ENCODE measurements at places on chromosomes 6 and 20. TPM values are rescaled to one million over a fixed set of nuclear protein-coding genes. Genes with fewer than 3 reads are reported as not detected.
A peak's percentile ranks its signal among the peaks of the same experiment; 100 is the strongest.

The OR2J3 gene
- not detected for total RNA-seq

DNA sequence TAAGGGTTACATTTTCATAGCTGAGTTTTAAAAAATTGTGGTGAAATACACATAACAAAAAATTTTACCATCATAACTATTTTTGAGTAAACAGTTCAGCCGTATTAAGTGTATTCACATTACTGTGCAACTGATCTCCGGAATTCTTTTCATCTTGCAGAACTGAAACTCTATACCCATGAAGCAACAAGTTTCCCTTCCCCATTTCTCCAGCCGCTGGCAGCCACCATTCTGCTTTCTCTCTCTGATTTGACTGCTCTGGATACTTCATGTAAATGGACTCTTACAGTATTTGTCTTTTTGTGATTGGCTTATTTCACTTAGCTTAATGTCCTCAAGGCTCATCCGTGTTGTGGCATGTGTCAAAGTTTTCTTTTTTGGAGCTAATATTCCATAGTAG lies 341.6 kb downstream of the QKI start:
- no peak for DNase-seq
- no peaks in the 10 kb centered on the region for H3K27me3 ChIP-seq
- peaks cover 20% of the 10 kb centered on the region for H3K4me1 ChIP-seq
- H3K36me3 ChIP-seq, result no peaks in the 10 kb centered on the region
- no peak overlapping the region for H3K4me3 ChIP-seq

The ZC2HC1B gene
- total RNA-seq, result not detected

GRCh38 chr6:139152892-139153271 lies 18.0 kb downstream of the HECA start:
- no peaks in the 10 kb centered on the region for H3K27me3 ChIP-seq
- H3K4me3 ChIP-seq, result no peak overlapping the region
- 0 out of 2 replicates have a peak, but pooled peaks cover 2% of the 10 kb centered on the region for H3K4me1 ChIP-seq
- no peak for DNase-seq
- no peaks in the 10 kb centered on the region for H3K36me3 ChIP-seq

- DNase-seq, result peak; percentile 41
- H3K4me1 ChIP-seq, result peaks cover 32% of the 10 kb centered on the region
- peak overlapping the region; percentile 84 for H3K27ac ChIP-seq
- H3K4me3 ChIP-seq, result peak overlapping the region; percentile 97
- 0 out of 2 replicates have a peak, but pooled peaks cover 2% of the 10 kb centered on the region for H3K36me3 ChIP-seq
These were observed 611 bp downstream of the EPB41L2 start for GRCh38 chr6:131062241-131063027.

The MCCD1 gene
- not detected for total RNA-seq

DNA sequence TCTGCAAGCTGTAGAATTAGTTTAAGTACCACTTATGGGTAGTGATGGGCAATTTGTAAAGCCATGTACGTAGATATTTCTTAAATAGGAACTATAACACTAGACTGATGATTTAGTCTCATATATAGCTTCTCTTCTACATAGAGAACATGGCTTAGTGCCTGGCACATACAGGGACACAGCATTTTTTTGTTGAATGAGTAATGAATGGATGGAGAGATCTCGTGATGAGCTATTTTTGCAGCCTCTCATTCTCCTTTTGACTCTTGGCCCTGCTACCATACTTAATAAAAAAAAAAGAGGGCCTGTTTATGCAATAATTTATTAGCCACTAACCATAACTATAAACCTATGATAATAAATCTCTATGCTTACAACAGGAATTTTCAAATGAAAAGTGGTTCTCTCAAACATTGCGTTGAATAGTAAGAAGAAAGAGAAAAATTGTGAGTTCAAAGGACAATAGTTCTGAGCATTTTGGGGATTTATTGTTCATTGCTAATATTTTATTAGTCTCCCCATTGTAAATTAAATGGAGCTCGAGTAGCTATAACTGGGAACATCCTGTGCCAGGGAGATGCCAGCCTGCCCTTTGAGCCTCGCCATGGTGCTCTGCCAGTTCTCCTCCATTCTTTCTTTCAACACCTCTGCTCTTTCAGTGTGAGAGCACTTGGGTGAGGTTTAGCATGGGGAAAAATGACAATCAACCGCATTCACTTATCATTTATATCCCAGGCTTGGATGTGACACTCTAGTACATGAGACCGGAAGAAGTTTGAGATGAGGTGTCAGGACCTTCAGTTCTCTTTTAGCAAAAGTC lies 14.7 kb upstream of the RCAN2 start:
- H3K4me3 ChIP-seq, result no peak overlapping the region
- DNase-seq, result no peak
- no peak overlapping the region for H3K27ac ChIP-seq
- no peaks in the 10 kb centered on the region for H3K36me3 ChIP-seq
- H3K27me3 ChIP-seq, result no peaks in the 10 kb centered on the region
- no peaks in the 10 kb centered on the region for H3K4me1 ChIP-seq

The TRIM31 gene
- total RNA-seq, result not detected

DNA sequence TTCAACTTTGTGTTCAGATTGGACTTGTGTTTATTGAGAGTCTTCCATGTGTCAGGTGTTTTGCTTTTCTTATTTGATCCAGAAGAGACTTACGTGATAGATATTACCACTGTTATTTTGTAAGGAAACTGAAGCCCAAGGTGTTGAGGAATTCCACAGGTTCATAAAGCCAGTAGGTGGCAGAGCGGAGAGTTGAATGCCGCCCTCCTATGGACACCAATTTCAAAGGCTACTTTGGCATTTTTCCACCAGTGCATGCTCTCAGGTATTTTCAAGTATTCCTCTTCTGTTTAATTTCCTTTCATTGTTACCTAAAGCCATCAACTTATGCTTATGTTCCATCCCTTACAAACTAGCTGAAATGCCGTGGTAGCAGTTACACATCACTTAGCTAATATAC lies 14.0 kb upstream of the COL10A1 start:
- no peaks in the 10 kb centered on the region for H3K36me3 ChIP-seq
- peaks cover 7% of the 10 kb centered on the region for H3K4me1 ChIP-seq
- H3K4me3 ChIP-seq, result no peak overlapping the region
- no peaks in the 10 kb centered on the region for H3K27me3 ChIP-seq
- DNase-seq, result no peak

GRCh38 chr6:46612645-46613044 lies 40.0 kb downstream of the CYP39A1 start:
- H3K27ac ChIP-seq, result no peak overlapping the region
- H3K4me3 ChIP-seq, result no peak overlapping the region
- peaks cover 8% of the 10 kb centered on the region for H3K4me1 ChIP-seq
- H3K36me3 ChIP-seq, result no peaks in the 10 kb centered on the region
- H3K27me3 ChIP-seq, result no peaks in the 10 kb centered on the region

GRCh38 chr6:143068001-143068400 lies 7.3 kb downstream of the AIG1 start:
- H3K27ac ChIP-seq, result no peak overlapping the region
- H3K27me3 ChIP-seq, result no peaks in the 10 kb centered on the region

DNA sequence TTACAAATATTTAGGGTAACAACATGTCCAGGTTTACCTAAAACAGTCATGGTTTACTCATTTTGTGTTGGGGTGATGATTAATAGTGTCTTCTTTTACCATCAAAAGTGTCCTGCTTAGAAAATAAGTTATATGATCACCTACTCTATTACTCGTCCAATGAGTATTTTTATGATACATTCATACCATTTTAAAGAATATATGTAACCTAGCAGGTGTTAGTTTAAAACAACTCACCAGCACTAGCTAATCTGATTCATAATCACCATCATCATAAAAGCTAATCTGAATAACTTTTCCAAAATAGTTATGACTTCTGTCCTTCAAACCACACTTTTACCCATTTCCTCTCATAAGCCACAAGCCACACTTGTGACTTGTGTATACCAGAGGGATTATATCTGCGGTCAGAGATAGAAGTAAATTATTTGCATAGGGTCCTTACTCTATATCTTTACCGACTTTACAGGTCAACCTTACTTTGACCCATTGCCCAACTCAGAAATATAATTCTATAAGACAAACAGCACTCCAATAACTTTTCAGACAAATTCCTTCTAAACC lies 33.3 kb upstream of the NRN1 start:
- no peaks in the 10 kb centered on the region for H3K36me3 ChIP-seq
- no peaks in the 10 kb centered on the region for H3K4me1 ChIP-seq
- DNase-seq, result no peak
- H3K27me3 ChIP-seq, result no peaks in the 10 kb centered on the region
- no peak overlapping the region for H3K4me3 ChIP-seq

DNA sequence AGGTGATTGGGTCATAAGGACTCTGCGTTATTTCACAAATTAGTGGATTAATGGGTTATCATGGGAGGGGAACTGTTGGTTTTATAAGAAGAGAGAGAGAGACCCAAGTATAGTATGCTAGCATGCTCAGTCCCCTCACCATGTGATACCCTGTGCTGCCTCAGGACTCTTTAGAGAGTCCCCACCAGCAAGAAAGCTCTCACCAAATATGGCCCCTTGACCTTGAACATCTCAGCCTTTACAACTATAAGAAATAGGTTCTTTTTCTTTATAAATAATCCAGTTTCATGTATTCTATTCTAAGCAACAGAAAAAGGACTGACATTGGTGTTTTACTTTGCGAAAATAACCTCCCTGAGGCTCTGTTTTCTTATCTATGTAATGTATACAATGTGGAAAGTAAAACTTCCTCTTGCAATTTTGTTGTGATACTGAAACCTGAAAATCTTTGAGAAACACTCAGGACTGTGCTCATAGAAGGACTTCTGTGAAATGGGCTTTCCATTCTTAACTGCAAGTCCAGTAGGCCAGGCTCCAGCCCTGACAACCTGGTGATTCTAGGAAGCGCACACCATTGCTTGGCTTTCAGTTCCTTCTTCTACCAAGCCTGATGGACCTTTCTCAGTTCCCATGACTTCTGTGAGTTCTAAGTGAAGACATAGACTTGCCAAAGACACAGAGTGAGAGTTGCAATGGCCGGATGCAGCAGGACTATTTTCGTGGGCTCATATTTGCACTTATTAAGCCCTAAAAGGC lies 21.9 kb downstream of the SIRPD start:
- no peak overlapping the region for H3K4me3 ChIP-seq
- H3K27ac ChIP-seq, result no peak overlapping the region
- DNase-seq, result no peak
- H3K36me3 ChIP-seq, result no peaks in the 10 kb centered on the region

The PRSS35 gene
- not detected for total RNA-seq

- DNase-seq, result peak; percentile 20
- peak overlapping the region; percentile 89 for H3K4me3 ChIP-seq
- no peaks in the 10 kb centered on the region for H3K36me3 ChIP-seq
- H3K27ac ChIP-seq, result peak overlapping the region; percentile 53
These were observed 662 bp downstream of the ENTPD6 start for GRCh38 chr20:25195962-25196785.
